ENCODE measurements at places on chromosomes 5 and 9.
A peak's percentile ranks its signal among the peaks of the same experiment; 100 is the strongest.

DNA sequence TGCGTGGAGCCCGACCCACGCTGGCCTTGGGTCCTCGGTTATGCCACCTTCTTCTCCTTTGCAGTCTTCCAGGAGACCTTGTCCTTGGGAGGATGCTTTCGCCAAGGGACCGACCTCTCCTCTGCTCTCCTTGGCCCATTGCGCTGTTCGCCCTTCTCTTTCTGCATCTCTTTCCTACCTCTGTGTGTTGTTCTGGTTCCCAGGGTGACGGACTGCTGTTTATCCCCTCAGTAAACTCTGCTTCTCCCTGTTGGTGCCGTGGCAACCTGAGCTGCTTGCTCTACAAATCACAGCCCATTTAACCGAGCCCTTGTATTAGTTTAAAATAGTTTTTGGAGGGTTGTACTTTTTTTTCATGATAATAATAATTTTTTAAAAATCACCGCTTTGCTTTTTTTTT lies 97.9 kb downstream of the DAPK1 start:
- no peak for DNase-seq

DNA sequence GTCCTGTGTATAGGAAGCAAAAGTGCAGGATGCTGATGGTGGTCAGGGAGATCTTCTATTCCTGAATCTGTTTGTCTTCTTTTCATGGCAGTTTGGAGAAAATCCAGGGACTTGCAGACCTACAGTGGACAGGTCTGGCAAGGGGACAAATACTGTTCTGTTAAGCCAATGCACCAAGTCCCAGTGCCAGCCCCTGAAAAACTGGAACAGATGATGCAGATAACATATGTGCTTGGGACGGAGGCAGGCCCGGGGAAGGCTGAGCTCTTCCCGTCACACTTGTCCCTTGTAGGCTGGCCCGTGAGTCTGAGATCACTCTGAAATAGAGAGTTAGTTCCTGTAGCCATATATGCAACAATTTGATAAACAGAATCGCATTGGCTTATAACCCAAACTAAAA lies 265.7 kb downstream of the MTRR start:
- no peak for DNase-seq

- no peak for DNase-seq
Observed at GRCh38 chr5:154242964-154243376, 52.4 kb downstream of the GALNT10 start.

GRCh38 chr5:98372351-98372750 lies 401.1 kb upstream of the RGMB start:
- DNase-seq = no peak

- DNase-seq = no peak
Observed at GRCh38 chr9:91303741-91304415, 57.8 kb downstream of the AUH start.

GRCh38 chr9:130410443-130410842 lies 34.3 kb upstream of the ASS1 start:
- no peak for DNase-seq

DNA sequence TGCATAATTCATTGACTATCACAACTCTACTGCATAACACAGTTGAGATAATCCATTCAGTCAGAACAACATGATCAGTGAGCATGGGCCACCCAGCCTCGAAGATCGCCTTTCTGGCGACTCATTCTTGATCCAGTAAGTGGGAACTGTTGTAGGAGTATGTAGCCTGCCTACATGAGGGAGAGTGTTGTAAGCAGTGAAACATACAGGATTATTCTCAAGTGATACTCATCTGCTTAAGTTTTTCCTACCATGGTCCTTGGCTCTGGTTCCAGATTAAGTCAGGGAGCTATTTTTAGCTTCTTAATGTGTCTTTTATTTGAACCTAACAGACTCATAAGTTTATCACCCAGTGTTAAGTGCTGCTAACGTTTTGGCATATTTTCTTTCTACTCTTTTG lies 44.0 kb downstream of the TNPO1 start:
- no peak for DNase-seq

DNA sequence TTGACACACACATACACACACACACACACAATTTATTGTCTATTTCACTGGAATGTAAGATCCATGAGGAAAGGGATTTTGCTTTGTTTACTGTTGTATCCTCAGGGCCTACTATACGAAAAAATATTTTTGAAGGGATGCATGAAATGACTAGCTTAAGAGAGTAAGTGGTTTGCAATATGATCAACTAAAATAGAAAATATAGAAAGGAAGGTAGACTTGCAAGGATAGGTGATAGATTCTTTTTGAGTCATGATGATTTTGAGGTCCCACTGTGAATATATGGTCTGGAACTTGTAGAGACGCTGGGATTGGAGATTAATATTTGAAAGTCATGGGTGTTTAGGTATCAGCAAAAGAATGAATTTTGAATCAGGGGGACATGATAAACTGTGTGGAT lies 28.9 kb upstream of the OTULIN start:
- DNase-seq = no peak

DNA sequence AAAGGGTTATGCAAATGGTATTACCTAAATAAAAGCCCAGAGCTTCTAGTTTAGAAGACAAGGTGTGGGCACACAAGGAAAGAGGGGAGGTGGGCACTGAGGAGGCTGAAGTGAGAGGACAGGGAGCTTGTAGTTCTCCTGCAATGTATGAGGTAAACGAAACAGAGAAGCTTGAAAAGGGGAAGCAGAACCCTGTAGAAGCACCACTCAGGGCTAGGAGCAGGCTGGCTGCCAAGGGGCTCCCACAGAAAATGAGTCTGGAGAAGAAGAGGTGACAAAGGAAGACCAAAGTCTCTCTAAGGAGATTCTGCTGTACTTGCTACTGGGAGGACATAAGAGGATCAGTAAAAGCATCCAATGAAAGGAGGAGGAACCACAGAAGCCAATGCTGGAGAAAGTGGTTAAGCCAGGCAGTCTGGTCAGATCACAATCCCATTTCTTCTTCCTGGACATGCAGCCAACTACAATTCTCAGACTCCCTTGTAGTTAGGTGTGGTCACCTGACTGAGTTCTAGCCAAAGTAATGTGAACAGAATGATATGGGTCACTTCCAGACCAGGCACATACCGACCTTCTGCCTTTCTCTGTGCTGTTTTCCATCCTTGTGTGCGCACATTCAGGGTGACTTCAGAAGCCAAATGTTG lies 174.5 kb upstream of the MAP3K1 start:
- no peak for DNase-seq

DNA sequence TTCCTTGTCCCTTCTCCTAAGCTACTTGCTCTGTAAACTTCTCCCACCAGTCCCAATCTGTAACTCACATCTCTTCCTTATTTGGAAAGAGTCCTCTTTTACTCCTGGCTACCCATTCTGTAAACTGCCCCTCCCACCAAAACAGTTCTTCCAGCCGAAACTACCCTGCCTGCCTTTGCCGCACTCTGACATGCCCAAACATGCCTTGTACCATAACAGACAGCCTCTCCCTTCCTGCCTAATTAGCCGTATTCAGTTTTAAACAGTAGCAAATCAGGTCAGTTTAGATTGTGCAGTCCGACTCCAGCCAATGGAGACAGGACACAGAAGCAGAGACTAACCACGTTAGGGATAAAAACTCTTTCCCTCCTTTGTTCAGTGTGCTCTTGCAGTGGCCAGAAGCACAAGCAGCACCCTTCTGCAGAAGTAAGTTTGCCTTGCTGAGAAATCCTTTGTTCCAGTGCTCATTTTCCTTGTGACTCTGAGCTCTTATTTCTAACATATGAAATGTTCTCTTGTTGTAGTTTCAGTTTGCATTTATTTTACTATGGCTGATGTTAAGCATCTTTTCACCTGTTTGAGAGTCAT lies 5.4 kb upstream of the GLT6D1 start:
- DNase-seq = no peak

GRCh38 chr9:16368237-16369087 lies 502.0 kb downstream of the BNC2 start:
- no peak for DNase-seq

DNA sequence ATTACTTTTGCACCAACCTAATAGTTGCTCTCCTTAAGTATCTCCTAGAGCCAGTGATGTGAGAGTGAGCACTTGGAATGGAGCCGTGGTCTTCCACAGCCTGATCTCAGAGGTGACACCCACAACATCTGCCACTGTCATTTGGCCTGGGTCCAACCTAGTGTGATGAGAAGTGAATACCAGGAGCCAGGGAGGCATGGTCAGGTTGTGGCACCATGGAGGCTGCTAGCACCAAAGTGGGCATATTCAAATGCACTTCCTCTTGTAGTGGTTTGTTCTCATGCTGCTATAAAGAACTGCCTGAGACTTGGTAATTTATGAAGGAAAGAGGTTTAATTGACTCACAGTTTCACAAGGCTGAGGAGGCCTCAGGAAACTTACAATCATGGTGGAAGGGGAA lies 22.6 kb upstream of the CEP72 start:
- no peak for DNase-seq

GRCh38 chr9:81445331-81445921 lies 243.9 kb downstream of the TLE1 start:
- DNase-seq = no peak

DNA sequence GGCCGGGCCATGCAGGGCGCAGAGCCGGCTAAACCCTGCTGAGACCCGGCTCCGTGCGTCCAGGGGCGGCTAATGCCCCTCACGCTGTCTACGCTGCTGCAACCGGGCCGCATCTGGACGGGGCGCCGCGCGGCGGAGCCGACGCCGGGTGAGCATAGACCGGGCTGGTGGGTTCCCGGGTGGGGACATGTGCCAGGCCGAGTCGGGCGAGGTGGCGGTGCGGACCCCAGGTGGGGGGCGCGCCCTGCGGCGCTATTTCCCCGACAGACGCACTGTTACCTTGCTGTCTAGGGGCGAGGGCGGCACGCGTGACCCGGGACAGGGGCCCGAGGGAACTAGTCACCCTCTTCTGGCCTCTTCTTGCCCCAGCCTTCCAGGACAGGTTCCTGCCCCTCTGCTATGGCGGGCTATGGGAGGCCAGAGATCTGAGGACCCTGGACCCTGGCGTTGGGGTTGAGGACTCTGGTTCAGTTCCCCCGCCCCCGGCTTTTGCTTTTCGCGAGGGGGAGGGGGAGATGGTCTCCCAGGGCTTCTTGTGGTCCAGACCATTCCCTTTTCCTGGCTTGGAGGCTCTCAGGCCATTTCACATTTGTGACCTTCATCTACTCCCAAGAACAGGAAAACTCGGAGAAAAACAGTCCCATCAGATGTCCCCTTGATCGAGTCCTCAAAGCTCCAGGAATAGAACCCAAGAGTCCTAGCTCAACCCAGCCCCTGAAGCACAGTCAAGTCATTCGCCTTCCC lies 536 bp downstream of the SLC27A4 start:
- DNase-seq = no peak

DNA sequence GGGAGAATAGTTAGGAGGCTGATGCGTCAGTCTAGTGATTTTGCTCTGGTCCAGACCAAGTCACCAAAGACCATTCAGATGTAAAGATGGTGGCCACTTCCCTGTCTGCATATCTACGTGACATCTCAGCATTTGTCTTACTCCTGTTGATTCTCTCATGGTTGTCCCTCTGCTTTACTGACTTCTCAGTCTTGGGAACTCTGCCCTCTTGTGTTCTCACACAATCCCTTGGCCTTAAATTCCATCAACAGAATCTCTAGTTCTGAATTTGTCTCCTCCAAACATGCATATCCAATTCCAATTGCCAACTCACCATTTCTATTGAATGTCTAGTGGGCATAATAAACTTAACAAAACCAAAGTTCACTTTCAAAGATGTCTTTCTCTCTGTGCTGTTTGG lies 147.8 kb downstream of the SLC24A2 start:
- DNase-seq = no peak

DNA sequence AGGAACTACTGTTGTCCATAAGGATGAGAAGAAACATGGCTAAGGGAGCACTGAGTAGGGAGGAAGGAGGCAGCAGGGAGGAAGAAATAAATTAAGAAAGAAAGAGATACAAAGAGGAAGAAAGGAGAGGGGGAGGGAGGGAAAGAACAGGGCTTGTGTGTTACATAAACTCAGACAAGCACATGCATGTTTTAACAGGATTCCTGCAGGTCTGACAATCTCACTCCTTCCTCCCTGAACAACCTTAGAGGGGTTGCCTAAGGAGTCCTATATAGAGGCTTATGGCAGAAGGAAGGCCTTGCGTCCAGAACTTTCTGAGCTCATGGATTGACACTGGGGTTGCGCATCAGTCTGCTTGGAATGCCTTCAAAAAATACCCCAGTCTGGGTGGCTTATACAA lies 4.2 kb upstream of the KCNIP1 start:
- no peak for DNase-seq

DNA sequence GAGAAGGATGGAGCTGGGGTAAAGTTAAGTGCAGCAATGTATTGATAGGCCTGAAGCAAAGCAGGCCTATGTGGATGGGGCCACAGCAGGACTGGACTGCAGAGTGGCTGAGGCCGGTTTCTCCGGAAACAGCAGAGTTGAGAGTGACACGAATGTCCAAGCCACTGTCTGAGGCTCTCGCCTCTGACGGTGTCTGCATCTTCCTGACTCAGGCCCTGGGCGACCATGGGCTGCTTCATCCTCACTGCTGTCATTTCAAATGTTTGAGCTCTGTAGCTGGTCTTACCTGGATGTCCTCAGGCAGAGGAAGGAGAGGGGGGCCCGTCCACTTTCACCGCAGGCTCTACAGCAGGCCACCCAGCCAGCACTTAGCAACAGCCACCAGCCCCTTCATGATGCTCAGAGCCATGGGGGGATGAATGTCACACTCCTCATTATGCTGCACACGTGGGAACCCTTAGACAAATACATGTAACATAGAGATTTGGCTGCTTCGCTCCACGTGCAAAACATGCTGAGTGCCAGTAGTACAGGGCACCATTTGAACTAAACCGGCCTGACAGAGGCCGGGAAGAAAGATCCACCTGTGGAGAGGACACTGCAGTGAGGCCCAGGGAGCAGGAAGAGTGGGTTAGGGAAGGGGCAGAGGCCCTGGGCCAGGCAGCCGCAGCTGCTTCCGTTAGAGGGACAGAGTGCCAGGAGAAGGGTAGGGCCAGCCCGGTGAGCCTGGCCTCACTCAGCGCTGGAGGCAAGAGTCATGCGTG lies 31.7 kb upstream of the NXNL2 start:
- DNase-seq = no peak

GRCh38 chr5:32833127-32833526 lies 122.0 kb downstream of the NPR3 start:
- no peak for DNase-seq

GRCh38 chr5:41835645-41836044 lies 34.6 kb downstream of the OXCT1 start:
- peak; percentile 45 for DNase-seq

DNA sequence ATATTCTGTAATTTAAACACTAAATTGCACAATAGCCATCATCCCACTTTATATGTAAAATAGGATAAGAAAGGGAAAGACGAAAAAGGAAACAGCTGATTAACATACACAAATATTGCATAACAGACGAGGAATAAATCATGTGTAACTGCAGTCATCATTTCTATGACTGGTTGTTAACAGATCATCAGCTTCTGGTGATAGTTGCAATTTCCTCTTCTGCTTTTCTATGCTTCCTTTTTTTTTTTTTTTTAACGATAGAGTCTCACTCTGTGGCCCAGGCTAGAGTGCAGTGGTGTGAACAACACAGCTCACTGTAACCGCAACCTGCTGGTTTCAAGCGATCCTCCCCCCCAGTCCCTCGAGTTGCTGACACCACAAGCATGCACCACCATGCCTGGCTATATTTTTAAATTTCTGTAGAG lies 22.5 kb upstream of the JAKMIP2 start:
- DNase-seq = no peak

GRCh38 chr9:71004196-71004595 lies 117.2 kb downstream of the TRPM3 start:
- DNase-seq = no peak

GRCh38 chr9:128275198-128276007 lies at the start of gene GOLGA2:
Gene GOLGA2 (minus strand): TSS chr9:128276007. CDS start chr9:128275976, 31 bp downstream.
- DNase-seq = no peak
